ENCODE measurements at places on chromosomes 1 and 21. TPM values are rescaled to one million over a fixed set of nuclear protein-coding genes. Genes with fewer than 3 reads are reported as not detected.

DIO1 gene
- not detected for total RNA-seq

KCNE1 gene
- 0.40 TPM for total RNA-seq

SPRR2B gene
- not detected for total RNA-seq

TTC22 gene
- 20.9 TPM for total RNA-seq

PLA2G2C gene
- total RNA-seq, result 0.18 TPM

OR2W3 gene
- 0.30 TPM for total RNA-seq

PRR9 gene
- not detected for total RNA-seq

MYOM3 gene
- not detected for total RNA-seq

VCAM1 gene
- total RNA-seq, result not detected

DNA sequence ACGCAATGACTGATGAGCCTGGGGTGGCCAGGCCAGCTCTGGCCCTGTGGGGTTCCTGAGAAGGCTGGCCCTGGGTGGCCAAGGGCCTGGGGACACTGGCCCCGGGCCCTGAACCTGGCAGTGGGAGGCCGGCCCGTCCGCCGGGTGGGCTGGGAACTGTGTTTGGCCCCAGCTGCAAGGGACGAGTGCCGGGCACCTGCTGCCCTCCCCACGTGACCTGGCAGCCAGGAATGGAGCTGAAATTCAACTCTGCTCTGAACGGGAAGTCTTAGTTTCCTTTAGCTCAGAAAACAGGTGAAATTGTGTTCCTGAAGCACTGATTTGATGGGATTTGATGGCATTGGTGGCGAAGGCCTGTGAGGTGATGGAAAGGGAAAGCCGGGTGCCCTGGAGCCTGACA, 8.2 kb upstream of the TTLL10 start:
- DNase-seq, result no peak

DNA sequence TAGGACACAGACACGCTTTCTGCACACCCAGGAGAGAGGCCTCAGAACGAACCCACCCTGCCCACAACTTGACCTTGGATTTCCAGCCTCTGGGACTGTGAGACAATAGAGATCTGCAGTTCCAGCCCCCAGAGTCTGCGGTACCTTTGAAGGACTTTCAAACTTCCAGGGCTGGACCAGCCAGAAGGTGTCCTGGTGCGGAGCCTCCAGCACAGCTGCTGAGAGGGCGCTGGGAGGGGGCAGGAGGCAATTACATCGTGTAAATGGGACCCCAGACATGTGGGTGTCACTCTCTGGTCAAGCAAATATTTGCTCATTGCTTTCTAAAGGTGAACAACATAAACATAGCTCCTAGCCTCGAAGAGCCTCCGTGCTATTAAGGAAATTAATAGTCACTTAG, 58.7 kb upstream of the ACTRT2 start:
- no peak for DNase-seq

DNA sequence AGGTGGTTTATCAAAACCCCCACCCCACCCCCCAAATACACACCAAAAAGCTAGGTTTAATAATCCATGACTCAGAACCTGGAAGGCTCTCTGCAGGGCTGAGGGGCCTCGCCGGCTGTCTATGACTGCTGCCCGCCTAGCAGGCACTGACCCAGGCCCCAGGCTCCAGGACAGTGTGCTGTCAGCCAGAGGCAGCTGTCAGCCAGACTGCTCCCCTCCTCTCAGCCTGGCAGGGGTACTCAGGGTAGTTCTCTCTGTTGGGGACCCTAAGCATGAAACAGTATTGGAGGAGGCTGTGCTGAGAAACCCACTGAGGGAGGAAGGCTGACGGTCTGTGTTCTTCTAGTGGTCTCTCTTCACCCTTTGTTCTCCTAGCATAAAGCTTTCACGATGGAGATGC, 90.3 kb downstream of the CCDC185 start:
- DNase-seq, result no peak

DNA sequence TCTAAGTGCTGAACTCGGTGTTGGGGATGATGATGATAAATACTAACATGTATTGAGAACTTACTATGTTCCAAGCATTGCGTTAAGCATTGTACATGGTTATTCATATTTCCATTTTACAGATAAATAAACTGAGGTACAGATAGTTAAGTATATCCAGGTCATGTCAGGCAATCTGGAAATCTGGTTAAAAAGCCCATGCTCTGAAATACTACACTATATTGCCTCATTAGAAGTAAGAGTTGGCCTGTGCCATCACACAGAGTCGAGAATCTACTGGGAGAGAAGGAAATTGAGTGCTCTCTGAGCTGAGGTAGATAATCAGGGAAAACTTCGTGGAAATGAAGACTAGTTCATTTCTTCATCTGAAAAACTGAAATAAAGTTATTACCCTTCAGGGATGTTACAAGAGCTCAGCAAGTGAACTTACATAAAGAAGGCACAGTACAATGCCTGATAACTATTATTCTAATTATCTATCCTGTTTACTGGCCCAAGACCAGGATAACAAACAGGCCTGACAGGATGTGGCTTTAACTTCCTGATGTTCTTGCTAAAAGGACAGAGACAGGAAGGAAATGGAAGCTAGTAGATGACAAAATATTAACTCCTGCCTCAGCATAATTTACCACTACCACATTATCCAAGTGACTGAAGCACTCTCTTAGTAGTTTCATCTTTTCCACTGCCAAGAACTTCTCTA, 85.6 kb downstream of the EPS15 start:
- DNase-seq, result no peak

- peak; percentile 18 for DNase-seq
Measured at GRCh38 chr1:171841931-171842761, 848 bp downstream of the DNM3 start.

GRCh38 chr1:116232989-116233514, 121.9 kb downstream of the MAB21L3 start:
- no peak for DNase-seq

DNA sequence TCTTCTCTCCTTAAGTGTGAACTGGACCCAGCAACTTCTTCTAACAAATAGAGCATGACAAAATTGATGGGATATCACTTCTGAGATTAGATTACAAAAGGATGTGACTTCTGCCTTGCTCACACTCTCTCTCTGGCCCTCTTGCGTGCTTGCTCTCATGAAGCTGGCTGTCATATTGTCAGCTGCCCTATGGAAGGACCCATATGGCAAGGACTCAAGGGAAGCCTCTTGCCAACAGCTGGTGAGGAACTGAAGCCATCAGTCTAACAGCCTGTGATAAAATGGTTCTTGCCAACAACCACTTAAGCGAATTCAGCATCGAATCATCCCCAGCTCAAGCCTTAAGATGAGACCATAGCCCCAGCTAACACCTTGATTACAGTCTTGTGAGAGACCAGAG, 4.8 kb upstream of the TLR5 start:
- no peak for DNase-seq

GRCh38 chr1:222329493-222330045, 218.3 kb downstream of the HHIPL2 start:
- DNase-seq, result no peak

- no peak for DNase-seq
Measured at GRCh38 chr1:195594322-195594721, 1013.9 kb downstream of the KCNT2 start.

DNA sequence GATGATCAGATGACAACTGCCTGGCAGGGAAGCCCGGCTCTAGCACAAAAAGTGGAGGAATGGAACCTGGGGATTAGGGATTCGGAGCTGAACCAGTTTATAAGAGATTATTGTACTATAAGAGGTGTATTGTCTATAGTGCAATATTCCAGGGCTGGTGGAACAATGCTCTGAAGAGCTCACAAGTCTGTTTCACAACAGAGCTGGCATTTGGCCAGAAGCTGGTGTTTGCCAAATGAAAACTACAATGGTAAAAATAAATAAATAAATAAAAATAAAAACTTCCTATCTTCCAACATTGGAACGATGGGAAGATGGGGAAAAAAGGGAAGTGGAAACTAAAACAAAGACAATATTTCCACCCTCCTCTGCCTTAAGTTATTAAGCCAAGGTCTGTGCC, 73.5 kb downstream of the CHODL start:
- DNase-seq, result no peak

DNA sequence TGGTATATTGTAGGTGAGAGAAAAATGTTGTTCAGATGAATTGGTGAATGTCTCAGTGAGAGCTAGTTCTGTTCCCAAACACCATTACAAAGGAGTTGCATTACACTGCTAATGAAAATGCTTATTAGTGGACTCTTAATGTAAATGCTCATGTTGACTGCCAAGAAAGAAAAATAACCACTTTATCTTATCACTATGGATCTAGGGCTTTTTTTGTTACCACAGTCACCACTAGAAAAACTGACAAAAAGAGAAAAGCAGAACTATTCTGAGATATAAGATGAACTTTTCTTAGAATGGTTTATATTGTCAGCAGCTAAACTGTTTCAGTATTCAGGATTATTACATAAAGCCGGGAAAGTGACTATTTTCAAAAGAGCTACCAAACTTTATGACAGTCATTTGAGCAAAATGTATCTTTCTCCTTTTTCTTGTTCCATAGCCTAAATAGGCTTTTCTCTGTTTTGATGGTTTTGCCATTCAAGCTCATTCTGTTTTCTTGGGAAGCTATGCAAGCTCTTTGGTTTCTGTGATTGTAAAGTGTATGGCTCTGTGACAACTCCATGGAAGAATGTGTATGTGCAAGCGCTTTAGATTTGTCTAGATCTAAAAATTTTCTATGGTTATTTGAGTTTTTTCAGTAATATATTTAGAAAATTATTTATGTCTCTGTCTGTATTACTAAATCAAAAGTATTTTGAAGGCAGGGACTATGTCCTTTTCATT, 64.2 kb upstream of the DPH5 start:
- DNase-seq, result no peak

DNA sequence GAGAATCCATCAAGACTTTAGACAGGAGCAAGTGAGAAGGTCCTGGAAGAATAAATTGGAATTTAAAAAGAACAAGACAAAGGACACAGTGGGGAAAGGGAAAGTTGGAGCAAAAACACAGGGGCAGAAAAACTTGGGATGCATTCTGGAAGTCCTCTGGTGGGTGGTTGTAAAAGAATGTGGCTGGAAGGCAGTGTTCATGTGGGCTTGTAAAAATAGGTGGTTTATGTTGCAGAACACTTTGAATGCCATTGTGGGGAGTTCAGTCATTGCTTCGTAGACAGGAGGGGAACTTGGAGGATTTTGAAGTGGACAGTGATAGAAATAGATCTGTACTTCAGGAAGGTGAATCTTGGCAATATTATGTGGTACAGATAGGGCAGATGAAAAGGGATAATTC, 15.2 kb downstream of the KIF1B start:
- no peak for DNase-seq

- no peak for DNase-seq
Measured at GRCh38 chr21:18245464-18245967, 883 bp downstream of the CHODL start.
